Bone marrow (tissue), 2 donors: ENCODE measurements at places on chromosomes 2 and 18.
A peak's percentile ranks its signal among the peaks of the same experiment; 100 is the strongest.

- DNase-seq: no peak
Observed at GRCh38 chr2:100744589-100744988, 75.3 kb upstream of the NPAS2 start.

DNA sequence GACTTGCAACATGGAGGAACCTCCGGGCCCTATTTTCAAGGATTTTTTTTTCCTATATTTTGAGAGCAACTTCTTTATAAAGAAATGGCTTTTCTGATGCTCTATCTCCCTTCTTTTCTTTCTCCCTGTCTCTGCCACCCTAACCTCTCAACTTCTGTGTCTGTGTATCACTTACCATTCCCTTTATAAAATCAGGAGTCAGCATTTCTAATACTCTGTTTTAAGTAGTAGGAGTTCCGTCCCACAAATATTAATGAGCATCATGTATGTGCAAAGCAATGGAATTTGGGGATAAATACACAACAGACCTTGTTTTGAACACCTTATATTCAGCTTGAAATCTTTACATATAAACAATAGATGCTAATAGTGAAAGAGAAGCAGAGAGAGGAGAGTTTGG, 268.0 kb downstream of the DCC start:
- DNase-seq: no peak

GRCh38 chr18:61935362-61935761, 42.6 kb upstream of the RNF152 start:
- no peak for DNase-seq

DNA sequence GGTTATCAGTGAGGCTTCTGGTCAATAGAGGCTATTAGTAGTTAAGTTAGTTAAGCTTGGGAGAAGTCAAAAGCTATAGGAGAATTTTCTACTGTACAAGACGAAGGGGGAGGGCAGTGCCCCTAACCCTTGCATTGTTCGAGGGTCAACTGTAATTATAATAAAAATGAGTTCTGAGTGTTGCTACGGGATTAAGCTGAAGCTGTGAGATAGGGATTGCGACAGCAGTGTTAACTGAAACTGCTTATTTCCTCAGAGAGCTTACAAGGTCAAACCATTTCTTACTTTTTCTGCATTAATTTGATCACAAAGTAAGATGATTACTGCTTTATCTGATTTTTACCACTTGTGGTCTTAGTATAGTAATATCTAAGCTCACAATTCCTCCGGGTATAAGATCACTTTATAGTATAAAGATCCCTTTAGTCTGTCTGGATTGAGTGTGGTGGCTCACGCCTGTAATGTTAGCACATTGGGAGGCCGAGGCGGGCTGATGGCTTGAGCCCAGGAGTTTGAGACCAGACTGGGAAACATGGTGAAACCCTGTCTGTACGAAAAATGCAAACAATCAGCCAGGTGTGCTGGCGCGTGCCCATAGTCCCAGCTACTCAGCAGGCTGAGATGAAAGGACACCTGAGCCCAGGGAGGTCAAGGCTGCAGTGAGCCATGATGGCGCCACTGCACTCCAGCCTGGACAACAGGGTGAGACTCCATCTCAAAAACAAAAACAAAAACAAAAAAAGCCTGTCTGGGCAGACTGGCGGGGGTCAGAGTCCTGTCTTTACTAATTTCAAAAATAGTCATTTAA, 119.5 kb upstream of the TLK1 start:
- no peak for DNase-seq

GRCh38 chr2:120779781-120780283, 44.2 kb downstream of the GLI2 start:
- DNase-seq: no peak

DNA sequence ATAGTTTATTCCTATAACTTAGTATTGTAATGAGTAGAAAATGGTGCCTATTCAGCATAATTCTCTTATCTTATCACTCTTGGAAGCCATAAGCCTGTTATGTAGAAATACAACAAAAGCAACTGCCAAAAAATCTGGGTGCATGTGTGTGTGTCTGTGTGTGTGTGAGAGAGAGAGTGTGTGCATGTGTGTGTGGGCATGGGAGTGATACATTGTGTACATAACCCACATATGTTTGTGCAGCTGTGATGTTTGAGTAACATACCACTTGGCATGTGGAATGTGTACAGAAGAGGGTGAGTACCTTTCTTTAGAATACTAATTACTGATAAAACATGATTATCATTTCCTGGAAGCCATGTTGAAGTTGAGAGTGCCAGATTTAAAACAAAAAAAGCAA, 642.3 kb upstream of the SYT4 start:
- DNase-seq: no peak

GRCh38 chr2:109343460-109343859, 214.5 kb downstream of the SH3RF3 start:
- no peak for DNase-seq

- DNase-seq: no peak
Observed at GRCh38 chr2:104583811-104584210, 270.1 kb upstream of the POU3F3 start.

GRCh38 chr2:74181739-74182138, 3.1 kb upstream of the MOB1A start:
- peak; percentile 2 for DNase-seq

- no peak for DNase-seq
Observed at GRCh38 chr2:160870729-160871465, 289.3 kb upstream of the TANK start.

DNA sequence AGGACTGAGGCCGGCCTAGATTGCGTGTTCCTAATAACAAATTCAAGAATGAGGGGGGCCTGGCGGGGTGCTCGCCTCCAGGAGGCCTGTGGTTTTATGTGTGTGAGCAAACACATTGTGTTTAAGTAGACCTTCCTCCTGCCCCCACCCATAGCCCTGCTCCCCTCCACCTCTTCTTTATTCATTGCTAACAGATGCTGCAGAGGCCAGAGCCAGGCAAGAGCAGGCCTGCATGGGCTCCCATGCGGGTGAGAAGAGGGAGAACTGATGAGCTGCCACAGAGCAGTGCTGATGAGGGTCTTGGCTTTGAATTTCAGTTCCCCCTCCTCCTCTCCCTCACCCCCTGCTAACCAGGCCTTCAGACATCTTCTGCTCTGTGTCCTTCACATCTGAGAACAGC, 154.6 kb downstream of the OSR1 start:
- no peak for DNase-seq

DNA sequence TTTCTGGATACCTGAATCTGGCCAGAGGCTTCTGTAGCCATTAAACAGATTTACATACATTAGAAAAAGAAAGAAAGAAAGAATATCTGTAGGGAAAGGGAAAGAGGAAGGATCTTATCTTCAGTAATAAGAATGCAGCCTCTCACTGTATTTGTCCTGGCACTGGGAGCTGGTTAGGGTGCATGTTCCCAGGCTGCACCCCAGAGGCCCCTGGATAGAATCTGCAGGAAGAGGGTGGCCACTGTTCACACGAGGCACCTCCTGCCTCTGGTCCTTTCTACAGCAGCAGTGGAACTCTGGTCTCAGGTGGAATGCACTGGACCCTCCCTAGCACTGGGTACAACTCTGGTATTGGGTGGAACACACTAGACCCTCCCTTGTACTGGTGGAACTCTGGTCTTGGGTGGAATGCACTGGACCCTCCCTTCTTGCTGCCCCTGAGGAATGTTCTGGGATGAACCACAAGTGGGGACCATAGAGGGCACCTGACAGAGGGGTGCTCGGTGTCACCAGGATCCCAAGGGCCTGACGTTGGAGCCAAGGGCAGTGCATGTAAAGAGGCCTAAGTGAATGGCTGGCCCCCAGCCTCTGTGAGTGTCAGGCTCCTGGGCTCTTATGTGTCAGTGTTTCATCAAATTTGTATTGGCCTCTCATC, 27.4 kb upstream of the PXDN start:
- no peak for DNase-seq

- DNase-seq: no peak
Observed at GRCh38 chr2:133240491-133241223, 327.6 kb downstream of the NCKAP5 start.
